Regular cardiac myocyte (primary cell): ENCODE measurements at places on chromosomes 11 and 22. TPM values are rescaled to one million over a fixed set of nuclear protein-coding genes. Genes with fewer than 3 reads are reported as not detected.

The RTN4RL2 gene
- total RNA-seq = not detected in 2 replicates

The DLG2 gene
- 0.58 and 1.4 TPM in 2 replicates for total RNA-seq

The NXPE4 gene
- not detected in 2 replicates for total RNA-seq

The PIWIL4 gene
- 1.9 and 2.0 TPM in 2 replicates for total RNA-seq

The APOA4 gene
- total RNA-seq = not detected in 2 replicates

The RAB39A gene
- under 0.01 TPM in 1 of 2 replicates, not detected in the other for total RNA-seq

The OR52H1 gene
- total RNA-seq = 0.19 and 0.56 TPM in 2 replicates

The CCND1 gene
- 1,108 and 1,397 TPM in 2 replicates for total RNA-seq

The BIK gene
- under 0.01 TPM in 1 of 2 replicates, not detected in the other for total RNA-seq

The USP35 gene
- total RNA-seq = 8.8 and 16.1 TPM in 2 replicates

The POU2AF2 gene
- not detected in 2 replicates for total RNA-seq

The GRAP2 gene
- total RNA-seq = under 0.01 TPM in 1 of 2 replicates, not detected in the other

The SCGB2A2 gene
- total RNA-seq = not detected in 2 replicates

The RIMBP3C gene
- total RNA-seq = 0.38 and 0.56 TPM in 2 replicates

The HBD gene
- 0.19 TPM in 1 of 2 replicates, not detected in the other for total RNA-seq

The RHOD gene
- total RNA-seq = 6.2 and 6.5 TPM in 2 replicates

The FOLR2 gene
- not detected in 2 replicates for total RNA-seq

The CCDC116 gene
- total RNA-seq = 0.19 and 0.28 TPM in 2 replicates

The CCDC34 gene
- 4.8 and 10.5 TPM in 2 replicates for total RNA-seq

The PRR33 gene
- total RNA-seq = not detected in 2 replicates

The TUBA8 gene
- total RNA-seq = 0.56 and 0.58 TPM in 2 replicates

The C22orf42 gene
- not detected in 2 replicates for total RNA-seq

The JAML gene
- total RNA-seq = not detected in 2 replicates

The FAM181B gene
- total RNA-seq = under 0.01 TPM in 1 of 2 replicates, not detected in the other

The OR10S1 gene
- total RNA-seq = not detected in 2 replicates

The PEX26 gene
- total RNA-seq = 15.5 and 19.2 TPM in 2 replicates

The HEPHL1 gene
- total RNA-seq = under 0.01 TPM in 1 of 2 replicates, not detected in the other

The TSSK2 gene
- not detected in 2 replicates for total RNA-seq

The RBM4 gene
- 62.6 and 159 TPM in 2 replicates for total RNA-seq

The KLHL35 gene
- total RNA-seq = 4.0 and 6.2 TPM in 2 replicates

The MPEG1 gene
- not detected in 2 replicates for total RNA-seq

The NOX4 gene
- total RNA-seq = 3.6 and 3.9 TPM in 2 replicates

The CHRNA10 gene
- total RNA-seq = 0.56 and 0.96 TPM in 2 replicates

The FOLR1 gene
- total RNA-seq = 0.28 TPM in 1 of 2 replicates, not detected in the other

The OR4D6 gene
- not detected in 2 replicates for total RNA-seq

The STK33 gene
- total RNA-seq = 0.58 and 1.1 TPM in 2 replicates

The OR6T1 gene
- not detected in 2 replicates for total RNA-seq

The FLRT1 gene
- not detected in 2 replicates for total RNA-seq

The ART1 gene
- total RNA-seq = not detected in 2 replicates

The GNB1L gene
- 3.1 and 6.9 TPM in 2 replicates for total RNA-seq

The AP1B1 gene
- 39.7 and 67.7 TPM in 2 replicates for total RNA-seq

The KRTAP5-11 gene
- not detected in 2 replicates for total RNA-seq

The BRSK2 gene
- 0.56 and 0.58 TPM in 2 replicates for total RNA-seq

The OR4D5 gene
- total RNA-seq = not detected in 2 replicates

The CCDC87 gene
- 0.19 and 0.28 TPM in 2 replicates for total RNA-seq

The MMP10 gene
- 1.1 and 4.4 TPM in 2 replicates for total RNA-seq

The ZC3H12C gene
- total RNA-seq = 13.8 and 16.1 TPM in 2 replicates

The TNNT3 gene
- total RNA-seq = 0.56 TPM in 1 of 2 replicates, not detected in the other

The GLYATL2 gene
- 0.19 and 1.7 TPM in 2 replicates for total RNA-seq

The GLB1L3 gene
- total RNA-seq = not detected in 2 replicates

The SAA2 gene
- total RNA-seq = 1.5 and 3.1 TPM in 2 replicates

The TFIP11 gene
- 40.5 and 43.4 TPM in 2 replicates for total RNA-seq

The ACRV1 gene
- total RNA-seq = not detected in 2 replicates

The NRGN gene
- 0.28 and 0.77 TPM in 2 replicates for total RNA-seq

The C11orf87 gene
- total RNA-seq = under 0.01 and 0.28 TPM in 2 replicates

The TIMP3 gene
- 175 and 211 TPM in 2 replicates for total RNA-seq

The RCOR2 gene
- 1.3 and 1.7 TPM in 2 replicates for total RNA-seq
